NCI-H1105 treated with DMSO at 0.1 percent for 48 hours (cell line): ENCODE measurements at places on chromosomes 6 and 20.
A peak's percentile ranks its signal among the peaks of the same experiment; 100 is the strongest.

DNA sequence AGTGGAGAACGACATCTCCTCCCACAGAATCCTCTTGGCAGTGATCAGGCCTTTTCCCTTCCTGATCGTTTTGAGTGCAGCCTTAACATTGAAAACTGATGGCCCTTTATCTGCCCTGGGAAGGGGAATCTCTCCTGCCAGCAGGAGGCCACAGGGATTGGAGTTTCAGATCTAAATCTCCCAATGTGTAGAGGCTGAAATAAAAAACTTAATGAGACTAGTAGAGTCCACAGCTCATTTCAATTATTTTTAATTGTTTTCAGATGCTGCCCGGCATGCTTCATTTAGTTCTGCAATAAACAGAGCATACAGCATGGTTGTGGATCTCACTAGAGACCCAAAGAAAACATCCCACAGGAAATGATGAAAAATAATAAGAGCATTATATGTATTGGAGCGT is 662.2 kb upstream of the HS3ST5 start:
- DNase-seq: no peak

DNA sequence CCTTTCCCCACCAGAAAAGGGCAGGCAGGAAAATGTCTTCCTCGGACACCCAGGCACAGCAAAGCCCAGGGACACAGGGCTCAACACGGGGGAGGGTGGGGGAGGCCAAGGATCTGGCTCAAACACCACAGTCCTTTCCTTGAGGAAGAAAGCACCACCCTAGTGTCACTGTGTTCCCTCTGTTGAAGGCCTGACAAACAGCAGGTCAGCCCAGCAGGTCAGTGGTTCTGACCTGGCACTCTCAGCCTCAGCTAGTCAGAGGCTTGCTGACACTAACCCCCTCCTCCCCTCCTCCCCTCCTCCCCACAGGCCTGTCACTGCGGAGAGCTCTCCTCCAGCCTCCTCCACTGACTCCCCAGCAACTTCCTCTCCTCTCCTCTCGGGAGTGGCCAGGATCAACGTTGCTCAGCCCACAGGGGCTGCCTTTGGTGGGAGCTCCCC is 239.6 kb downstream of the LRFN2 start:
- no peak for DNase-seq

- DNase-seq: no peak
Measured at GRCh38 chr6:158118886-158119285, 49.2 kb downstream of the SERAC1 start.

GRCh38 chr6:43608310-43608763 is 20.7 kb downstream of the GTPBP2 start:
- peak; percentile 81 for DNase-seq

- no peak for DNase-seq
Measured at GRCh38 chr6:129141499-129141898, 258.6 kb downstream of the LAMA2 start.

DNA sequence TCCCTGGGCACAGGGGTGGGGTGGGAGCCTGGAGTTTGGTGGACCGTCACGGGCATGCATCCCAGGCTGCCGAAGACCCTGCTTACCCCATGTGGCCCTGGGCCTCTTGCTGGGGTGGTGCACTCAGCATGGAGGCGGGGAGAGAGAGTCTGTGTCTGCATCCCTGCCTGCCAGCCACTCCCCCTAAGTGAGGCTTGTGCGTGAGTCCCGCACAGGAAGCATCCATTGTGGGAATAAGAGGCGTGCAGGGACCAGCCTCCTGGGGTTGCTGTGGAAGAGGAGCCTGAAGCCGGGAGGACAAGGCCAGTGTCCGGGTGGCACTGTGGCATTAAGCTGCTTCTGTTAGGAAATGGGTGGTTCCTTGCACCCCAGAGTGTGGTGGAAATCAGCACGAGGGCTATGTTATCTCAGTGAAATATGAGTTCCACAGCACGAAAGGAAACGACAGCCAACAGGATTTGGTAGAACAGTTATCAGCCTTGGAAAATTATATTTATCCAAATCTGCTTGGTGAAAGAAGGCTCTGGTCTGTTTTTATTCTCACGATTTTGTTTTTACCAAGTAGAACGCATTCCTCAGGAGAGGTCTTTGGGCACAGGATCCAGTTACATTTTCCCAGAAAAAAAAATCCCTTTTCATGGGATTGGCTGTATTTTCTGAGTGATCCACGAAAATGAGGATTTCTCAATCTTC is 35.7 kb downstream of the CDH4 start:
- DNase-seq: no peak

DNA sequence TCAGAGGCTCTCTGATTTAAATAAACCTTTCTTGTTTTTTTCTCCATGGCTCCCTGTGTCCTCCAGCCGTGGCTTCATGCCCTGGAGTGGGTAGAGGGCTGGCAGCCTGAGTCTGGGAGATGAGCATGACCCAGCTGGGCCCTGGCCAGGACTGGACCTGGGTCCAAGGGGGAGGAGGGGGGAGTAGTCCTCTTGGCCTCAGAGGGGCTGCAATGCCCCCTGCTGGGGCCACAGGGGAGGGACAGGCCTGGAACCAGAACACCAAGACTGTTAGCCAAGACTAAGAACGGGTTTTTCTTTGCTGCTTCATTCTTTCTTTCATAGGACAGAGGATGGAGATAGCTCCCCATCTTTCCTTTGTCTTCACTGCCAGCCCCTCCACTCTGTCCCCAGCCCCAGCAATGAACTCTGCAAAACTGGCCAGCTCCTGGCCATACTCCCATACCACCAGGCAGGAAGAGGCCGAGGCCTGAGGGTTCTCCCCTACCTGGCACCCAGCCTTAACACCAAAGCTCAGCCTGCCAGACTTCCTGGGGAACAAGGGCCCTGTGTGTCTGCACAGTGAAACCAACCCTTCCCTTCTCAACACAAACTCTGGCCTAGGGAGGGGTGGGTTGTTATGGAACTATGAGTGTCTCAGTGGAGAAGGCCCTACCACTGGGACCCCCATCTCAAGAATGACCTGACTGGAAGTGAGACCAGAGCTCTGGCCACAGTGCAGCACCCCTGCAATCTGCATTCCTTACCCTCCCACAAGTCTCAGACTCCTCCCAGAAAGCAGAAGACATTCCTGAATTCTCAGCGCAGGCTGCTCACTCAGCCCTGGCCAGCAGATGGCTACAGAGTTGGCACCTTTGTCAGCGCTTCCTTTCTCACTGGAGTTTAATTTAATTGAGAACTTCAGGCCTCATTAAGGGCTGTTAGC is 11.0 kb downstream of the SLC29A1 start:
- DNase-seq: peak; percentile 6

- no peak for DNase-seq
Measured at GRCh38 chr20:61605862-61606557, 353.9 kb downstream of the CDH4 start.

GRCh38 chr6:37207903-37208456 is 38.0 kb downstream of the PIM1 start:
- peak; percentile 68 for DNase-seq

- DNase-seq: peak; percentile 30
Measured at GRCh38 chr20:63553251-63553932, 567 bp upstream of the FNDC11 start.

- no peak for DNase-seq
Measured at GRCh38 chr6:67560068-67560467, 1075.0 kb upstream of the ADGRB3 start.

DNA sequence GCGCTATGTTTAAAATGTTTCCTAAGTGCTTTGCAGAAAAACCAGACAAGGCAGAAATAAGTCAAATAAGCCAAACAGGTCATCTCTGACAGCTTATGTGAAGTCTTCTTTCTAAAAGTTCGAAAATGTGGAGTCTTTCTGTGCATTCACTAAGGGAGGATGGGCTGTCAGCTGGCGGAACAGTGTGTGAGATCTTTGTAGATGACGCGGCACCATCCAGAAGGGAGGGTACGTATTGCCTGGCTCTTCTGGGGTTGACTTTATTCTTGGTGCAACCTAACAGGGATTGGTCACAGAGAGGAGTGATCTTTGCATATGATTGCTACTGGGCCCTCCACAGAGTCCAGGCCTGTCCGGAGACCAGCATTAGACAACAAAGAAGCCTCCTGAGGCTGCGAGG is 114.5 kb upstream of the EDN1 start:
- no peak for DNase-seq

- DNase-seq: no peak
Measured at GRCh38 chr6:110703010-110703905, 112.0 kb downstream of the CDK19 start.

GRCh38 chr20:33948480-33948879 is 45.2 kb upstream of the RALY start:
- DNase-seq: no peak

DNA sequence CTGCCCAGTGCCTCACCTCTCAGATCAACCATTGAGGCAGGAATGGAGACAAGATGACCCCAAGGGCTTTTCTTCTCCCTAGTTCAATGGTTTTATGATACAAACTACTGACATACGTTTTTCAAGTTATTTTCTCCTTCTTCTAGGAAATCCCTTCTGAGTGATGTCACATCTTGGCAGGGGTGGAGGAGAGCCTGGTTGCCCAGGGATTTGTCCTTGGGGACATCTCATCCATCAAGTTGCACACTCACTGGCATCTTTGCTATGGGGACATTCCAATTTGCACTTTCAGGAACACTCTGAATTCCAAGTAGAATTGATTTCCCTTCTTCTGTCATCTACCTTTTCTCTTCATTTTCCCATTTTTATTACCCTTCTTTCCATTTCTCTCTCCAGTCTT is 9.9 kb downstream of the ZFP57 start:
- no peak for DNase-seq

GRCh38 chr6:163984124-163984936 is 569.8 kb downstream of the QKI start:
- DNase-seq: no peak

DNA sequence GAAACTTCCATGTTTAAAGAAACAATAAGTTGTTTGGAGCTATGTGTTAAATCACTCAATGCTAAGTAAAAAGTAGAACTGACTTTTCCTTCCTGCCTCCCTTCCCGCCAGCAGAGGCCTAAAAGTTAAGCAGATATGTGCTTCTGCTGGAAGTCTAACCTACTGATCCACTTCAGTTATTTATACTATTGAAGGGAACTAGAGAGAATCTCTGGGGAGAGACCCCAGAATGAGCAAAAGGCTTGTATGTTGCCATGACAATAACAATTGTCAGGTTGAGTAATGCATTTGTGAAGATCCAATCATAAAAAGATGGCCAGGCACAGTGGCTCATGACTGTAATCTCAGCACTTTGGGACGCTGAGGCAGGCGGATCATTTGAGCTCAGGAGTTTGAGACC is 24.7 kb downstream of the MGME1 start:
- DNase-seq: no peak

DNA sequence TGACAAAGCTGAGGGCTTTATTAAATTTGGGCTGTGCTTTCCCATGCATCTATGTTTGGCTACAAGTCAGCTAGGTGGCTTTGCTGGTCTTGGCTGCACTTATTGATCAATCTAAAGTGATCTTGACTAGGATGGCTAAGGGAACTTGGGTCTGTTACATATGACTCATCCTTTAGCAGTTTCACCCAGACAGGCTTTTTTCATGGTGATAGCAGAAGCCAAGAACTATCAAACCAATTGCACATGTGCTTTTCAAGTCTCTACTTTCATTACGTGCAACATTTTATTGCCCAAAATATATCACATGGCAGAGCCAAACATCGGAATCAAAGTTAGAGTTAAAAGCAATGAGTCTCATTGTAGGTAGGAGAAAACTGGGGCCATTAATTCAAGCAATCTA is 626.3 kb downstream of the TENT5A start:
- DNase-seq: no peak

DNA sequence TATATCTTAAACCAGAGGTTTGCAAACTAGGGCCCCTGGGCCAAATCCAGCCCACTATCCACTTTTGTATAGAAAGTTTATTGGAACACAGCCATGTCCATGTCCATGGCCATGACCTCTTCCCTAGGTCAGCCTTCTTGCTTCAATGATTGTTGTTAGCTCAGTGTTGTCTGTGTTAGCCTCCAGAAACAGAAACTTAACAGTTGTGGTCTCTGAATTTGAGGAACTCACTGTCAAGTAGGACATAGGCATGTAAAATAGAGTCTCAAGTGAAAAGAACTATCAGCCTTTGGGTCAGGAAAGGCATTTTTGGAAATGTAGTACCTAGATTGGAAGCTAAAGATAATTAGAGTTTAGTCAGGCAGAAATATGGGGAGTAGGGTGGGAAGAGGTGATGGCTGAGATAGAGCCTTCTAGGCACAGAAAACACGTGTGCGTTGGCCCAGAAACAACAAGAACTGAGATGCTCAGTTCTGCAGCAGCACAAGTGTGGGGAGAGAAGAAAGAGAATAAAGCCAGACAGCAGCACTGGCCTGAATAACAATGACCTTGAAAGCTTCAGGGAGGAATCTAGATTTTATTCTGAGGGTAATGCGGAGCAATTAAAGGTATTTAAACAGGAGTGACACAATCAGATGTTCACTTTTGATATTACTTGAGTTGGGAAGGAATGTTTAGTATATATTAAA is 87.0 kb upstream of the OLIG3 start:
- DNase-seq: no peak

DNA sequence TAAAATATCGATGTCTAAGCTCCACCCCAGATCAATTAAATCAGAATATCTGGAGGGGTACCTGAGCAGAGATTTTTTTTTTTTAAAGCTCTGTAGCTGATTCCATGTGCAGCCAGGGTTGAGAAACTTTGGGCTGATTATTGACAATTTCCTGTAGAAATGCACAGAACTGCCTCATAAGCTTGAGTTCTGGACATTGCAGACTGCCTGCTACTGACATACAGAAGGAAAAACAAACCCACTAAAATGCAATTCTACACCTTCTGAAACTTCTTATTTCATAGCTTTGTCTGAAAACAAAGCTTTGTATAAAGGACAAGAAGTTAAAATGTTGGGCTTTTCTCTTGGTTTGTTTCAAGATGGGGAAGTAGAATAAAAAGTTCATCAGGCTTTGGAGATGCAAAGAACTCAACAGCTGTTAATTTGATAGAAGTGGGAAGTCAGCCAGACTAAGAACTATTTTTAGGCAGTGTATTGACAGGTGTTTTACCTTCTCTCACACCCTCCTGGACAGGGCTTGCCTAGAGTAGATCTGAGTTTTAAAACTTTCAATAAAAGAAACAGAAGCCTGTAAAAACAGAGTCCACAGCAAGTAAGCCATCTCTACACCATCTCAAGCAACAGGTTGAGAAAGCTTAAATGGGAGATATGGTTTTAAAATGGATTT is 147.7 kb downstream of the KCNQ5 start:
- DNase-seq: peak; percentile 52

DNA sequence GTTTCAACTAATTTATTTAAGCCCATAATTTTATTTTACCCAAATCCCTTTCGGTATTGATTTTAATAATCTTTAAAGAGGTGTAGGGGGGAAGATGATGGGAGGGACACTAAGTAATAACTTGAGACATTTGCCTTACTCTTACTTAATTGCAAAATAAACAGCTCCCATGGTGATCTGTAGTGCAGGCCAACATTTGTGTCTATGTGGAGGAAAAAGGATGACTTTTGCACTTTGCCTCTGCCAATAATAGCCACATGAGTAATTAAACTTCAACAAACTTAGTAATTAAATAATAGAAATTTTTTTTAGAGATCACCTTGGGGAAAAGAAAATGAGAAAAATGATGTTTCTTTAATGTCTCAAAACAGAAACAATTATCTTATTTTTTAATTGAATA is 29.9 kb upstream of the CD2AP start:
- no peak for DNase-seq
